ENCODE measurements at places on chromosomes 16 and 17. TPM values are rescaled to one million over a fixed set of nuclear protein-coding genes. Genes with fewer than 3 reads are reported as not detected.

Gene DCAKD
- total RNA-seq, result 39.3 TPM

Gene TEDC2
- 0.34 TPM for total RNA-seq

Gene NPIPB6
- 0.47 TPM for total RNA-seq

Gene ITFG1
- 62.4 TPM for total RNA-seq

Gene MRPL27
- 77.3 TPM for total RNA-seq

Gene DUS1L
- total RNA-seq, result 34.8 TPM

Gene EIF1
- total RNA-seq, result 76.3 TPM
